ENCODE measurements at places on chromosomes 6 and 20.
A peak's percentile ranks its signal among the peaks of the same experiment; 100 is the strongest.

DNA sequence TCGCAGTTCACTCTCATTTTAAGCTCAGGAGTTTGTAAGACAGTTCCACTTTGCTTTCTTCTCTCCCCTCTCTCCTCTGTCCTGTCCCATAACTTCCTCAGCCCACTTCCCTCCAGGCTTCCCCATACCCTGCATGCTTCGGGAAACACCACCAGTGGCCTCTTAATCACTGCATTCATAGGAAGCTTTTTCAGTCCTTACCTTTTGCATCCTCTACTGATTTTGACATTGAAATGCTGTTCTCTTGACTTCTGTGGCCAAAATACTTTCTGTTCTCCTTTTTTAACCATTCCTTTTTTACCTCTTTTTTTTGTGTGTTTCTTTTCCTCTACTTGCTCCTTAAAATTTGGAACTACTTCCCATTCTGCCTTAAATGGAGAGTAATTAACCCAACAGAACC, 69.7 kb downstream of the HIVEP1 start:
- no peak for DNase-seq

GRCh38 chr20:13567663-13568062, 71.1 kb downstream of the TASP1 start:
- no peak for DNase-seq

DNA sequence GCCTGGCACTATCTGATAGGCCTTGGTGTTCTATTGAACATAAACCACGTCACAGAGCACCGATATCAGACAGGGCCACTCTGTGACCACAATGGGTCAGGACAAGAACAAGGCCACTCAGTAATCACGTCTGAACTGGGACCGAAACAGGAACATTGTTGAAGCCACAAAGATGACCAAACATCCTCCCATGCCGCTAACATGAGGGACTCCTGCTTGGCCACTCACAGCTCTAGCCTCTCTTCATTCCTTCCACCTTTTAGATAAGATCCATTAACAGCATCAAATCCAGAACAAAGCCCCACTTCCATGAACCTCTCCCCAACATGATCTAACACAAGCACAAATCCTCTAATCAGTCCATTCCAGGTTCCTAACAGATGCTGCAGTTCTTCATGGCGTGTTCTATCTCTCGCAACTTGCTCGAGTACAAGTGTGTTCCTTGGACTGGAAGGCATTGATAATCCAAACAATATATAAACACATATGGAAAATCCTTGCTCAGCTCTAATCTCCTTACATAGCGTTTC, 7.4 kb downstream of the SIRT5 start:
- no peak for DNase-seq

GRCh38 chr20:5766085-5766764, 16.0 kb downstream of the SHLD1 start:
- no peak for DNase-seq

DNA sequence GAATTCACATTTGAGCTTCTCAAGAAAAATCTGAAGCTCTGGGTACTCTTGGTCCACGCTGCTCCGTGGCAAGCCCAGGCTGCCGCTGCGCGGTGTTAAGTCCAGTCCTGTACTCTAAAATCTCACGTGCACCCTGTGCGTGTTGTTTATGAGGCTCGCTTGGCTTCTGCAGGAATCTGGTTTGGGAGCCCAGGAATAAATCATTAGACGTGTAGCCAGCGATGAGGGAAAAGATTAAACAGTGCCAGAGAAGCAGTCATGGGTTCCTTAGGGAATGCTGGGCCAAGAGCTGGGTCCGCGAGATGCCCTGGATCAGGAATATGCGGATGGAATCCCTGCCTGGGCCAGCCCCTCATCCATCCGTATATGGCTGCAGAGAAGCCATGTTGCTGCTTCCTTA, 87.3 kb downstream of the KCNB1 start:
- DNase-seq, result no peak

GRCh38 chr6:23637296-23637695, 488.7 kb upstream of the NRSN1 start:
- DNase-seq, result no peak

DNA sequence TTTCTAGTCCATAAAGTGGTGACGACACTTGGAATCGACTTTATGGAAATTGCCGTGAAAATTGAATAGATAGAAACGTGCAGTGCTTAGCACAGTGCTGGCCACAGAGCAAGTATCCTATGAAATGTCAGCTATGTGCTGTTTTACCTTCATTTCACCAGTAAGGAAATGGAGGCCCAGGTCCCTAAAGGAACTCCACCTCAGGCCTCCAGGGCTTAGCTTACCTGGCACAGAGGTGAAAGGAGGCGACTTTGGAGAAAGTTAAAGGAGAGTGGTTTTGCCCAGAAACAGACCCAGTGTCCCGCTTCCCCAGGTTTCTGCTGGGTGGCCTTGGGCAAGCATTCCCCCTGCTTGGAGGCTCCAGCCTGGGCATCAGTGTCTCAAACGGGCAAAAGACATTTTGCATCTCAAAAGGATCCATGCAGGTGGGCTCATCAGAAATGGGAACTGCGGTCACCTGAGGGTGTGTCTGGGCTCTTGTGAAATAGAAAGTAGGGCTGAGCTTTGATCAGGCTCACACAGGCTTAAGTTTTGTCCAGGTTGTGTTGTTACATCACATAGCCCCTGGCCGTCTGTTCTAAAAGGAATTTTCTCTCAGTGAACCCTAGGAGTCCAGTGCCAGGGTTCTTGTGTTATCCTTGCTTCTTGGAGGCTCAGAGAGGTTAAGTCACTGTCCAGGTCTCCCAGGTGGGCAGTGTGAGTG, 6.8 kb upstream of the TULP1 start:
- no peak for DNase-seq

DNA sequence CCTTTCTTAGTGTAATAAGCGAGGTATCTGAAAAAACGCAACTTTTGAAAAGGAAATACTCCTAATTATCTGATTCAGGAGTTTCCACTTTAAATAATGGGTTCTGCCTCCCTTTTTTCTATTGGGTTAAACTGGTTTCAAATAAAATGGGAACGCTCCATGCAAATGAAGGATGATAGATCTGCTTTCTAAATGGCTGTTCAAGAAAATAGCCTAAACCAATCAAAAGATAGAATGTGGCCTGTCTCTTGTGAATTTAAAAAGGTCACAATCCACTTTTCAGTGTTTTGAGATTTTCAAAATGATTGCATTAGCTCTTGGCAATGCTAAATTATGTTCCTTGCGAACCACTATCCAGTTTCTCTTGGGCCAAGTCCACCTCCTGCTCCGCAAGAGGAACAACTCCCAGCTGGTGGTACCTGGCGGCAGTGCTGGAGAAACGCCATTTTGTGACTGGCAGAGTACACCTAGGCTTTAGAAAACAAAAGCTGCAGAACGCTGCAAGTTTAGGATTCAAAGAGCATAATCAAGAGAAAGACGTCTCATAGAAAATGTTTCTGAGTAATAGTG, 56.7 kb downstream of the TRIM38 start:
- no peak for DNase-seq

GRCh38 chr6:155510879-155511278, 55.2 kb upstream of the NOX3 start:
- no peak for DNase-seq

DNA sequence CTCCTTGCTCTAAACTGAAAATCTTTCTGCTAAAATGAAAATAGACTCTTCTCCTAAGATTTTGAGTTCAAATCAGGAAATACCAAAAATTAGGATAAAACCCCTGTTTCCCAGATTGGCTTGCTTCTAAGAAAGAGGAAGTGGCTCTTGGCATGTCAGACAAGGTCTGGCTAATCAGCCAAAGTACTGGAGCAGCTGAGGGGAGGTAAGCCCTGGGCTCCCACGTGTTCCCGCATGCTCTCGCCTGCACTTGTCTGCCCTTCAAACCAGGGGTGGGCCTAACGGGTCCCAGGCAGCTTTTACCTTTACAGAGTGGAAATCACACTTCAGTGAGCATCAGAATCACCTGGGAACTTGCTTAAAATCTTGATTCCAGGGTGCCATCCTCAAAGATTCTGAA, 43.2 kb upstream of the GABRR1 start:
- no peak for DNase-seq

- DNase-seq, result no peak
These were observed 48.2 kb downstream of the IRF4 start for GRCh38 chr6:439641-440167.

- DNase-seq, result no peak
These were observed 43.7 kb downstream of the LRP11 start for GRCh38 chr6:149820506-149820905.

GRCh38 chr20:4961746-4962145, 39.6 kb downstream of the SLC23A2 start:
- DNase-seq, result no peak

DNA sequence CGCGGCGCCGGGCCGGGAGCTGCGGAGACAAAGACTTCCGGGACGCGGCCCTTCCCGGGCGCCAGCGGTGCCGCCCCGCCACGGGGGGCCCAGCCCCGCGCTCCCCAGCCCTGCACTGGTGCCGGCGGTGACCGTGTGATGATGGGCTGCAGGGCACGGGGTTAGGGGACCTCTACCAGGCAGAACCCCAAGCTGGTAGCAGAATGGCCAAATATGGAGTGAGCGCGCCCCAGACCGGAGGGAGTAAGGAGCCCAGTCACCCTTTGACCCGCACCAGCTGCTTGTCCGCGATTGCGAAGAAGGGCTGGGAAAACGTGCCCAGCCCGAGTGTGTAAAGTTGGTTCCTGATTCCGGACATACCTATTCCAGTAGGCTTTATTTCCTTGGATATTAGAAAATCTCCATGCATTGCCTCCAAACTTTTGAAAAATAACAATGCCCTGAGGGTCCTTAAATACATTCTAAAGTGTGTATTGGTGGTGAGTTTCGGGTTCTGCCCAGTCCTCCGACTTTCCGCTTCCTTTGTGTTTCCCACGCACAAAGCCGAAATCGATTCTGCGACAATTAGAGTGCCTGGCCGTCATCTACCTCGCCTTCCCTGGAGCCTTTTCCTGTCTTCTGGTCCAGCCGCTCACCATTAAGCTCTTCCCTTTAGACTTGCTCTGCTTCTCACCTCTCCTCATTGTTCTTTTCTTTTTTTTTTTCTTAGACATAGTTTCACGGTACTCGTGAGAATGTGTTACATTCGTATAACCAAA, 1.1 kb downstream of the ABRACL start:
- DNase-seq, result peak; percentile 50

Data from left hindlimb (tissue), 1 donor.